ENCODE measurements at places on chromosomes 13 and 19.

DNA sequence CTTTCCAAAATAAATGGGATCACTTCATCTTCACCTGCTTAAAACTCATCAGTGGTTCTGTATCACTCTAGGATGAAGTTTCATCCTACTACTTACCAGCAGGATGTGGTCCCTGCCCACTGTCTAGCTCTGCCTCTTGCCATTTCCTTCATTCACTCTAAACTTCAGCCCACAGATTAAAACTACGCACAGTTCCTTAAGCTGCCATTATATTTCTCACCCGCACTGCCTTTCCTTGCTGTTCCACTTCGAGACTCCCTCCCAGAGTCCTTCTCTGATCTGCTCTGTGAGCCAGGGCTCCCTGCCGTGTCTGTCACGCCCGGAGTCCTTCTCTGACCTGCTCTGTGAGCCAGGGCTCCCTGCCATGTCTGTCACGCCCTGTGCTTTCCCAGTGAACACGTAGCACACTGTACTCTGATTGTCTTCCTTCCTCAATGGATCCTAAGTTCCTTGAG, 52.0 kb upstream of the NPAS1 start:
- H3K4me3 ChIP-seq, result peak overlapping the region; percentile 48
- peaks cover 6% of the 10 kb centered on the region for H3K36me3 ChIP-seq
- peak; percentile 45 for DNase-seq
- peak overlapping the region; percentile 73 for H3K27ac ChIP-seq
- H3K4me1 ChIP-seq, result peaks cover 32% of the 10 kb centered on the region

GRCh38 chr13:111644750-111645149, 324.3 kb downstream of the TEX29 start:
- H3K27me3 ChIP-seq, result peaks cover under 1% of the 10 kb centered on the region
- no peaks in the 10 kb centered on the region for H3K4me1 ChIP-seq
- H3K36me3 ChIP-seq, result no peaks in the 10 kb centered on the region
- no peak overlapping the region for H3K4me3 ChIP-seq

DNA sequence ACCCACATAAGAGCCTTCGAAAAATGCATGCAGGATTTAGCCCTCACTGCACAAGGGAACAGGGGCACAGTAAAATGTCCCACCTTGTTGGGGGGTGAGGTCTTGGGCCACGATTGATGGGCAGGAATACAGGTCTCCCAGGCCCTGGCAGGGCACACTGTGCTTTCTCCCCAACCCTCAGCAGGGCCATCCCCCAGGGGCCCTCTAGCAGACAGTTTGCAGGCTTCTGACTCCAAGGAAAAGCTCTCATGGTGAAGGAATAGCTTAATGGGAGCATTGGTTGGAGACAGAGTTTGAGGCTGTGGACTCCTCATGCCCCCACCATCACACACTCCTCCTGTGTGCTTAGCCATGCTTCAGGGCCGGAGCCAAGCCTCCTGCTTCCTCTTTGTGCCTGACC, 484.6 kb downstream of the ZNF536 start:
- H3K36me3 ChIP-seq, result no peaks in the 10 kb centered on the region
- H3K4me3 ChIP-seq, result no peak overlapping the region
- H3K27ac ChIP-seq, result no peak overlapping the region
- no peak for DNase-seq
- H3K4me1 ChIP-seq, result no peaks in the 10 kb centered on the region

- peaks cover 33% of the 10 kb centered on the region for H3K4me1 ChIP-seq
- peak overlapping the region; percentile 95 for H3K4me3 ChIP-seq
- no peak for DNase-seq
- H3K36me3 ChIP-seq, result peaks cover 3% of the 10 kb centered on the region
- H3K27me3 ChIP-seq, result no peaks in the 10 kb centered on the region
Measured at GRCh38 chr19:42424345-42424707, 2.9 kb downstream of the LIPE start.

Measured in activated T-cell treated with anti-CD3 and anti-CD28 coated beads, Interleukin-2, amount 50 U/mL, for 72 hours (primary cell).